Inflammatory macrophage treated with lipopolysaccharide for 4 hours (primary cell): ENCODE measurements at places on chromosomes 1 and 21.
A peak's percentile ranks its signal among the peaks of the same experiment; 100 is the strongest.

DNA sequence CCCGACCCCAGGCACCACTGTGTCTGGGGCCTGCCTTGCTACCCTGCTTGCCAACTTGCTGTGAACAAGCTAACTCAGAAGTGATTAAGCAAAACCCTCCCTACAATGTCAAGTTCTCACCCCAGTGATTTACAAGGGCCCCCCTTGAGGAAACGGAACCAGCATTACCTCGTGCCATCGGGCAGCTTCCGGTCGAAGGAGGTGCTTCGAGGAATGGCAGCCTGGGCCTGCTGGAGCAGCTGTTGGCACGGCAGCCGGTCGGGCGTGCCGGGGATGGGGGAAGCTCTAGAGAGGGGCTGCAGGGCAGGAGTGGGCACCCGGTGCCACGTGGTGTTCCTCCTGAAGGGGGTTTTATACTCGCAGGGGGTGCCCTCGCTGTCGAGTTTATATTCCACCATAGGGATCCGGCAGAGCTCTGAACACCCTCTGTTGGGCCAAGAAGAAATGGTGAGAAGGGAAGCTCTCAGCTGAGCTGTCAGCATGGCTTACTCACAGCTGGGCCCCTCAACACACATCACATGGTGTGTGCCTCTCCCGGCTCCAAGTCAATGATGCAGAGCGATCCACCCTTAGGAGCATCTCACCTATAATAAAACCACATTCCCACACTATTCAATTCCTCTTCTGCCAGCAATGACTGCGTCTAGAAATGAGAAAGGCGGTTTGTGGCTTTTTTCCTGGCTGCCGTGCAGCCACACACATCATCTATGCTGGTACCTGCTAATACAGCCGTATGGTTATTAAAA lies 184.4 kb downstream of the SIPA1L2 start:
- no peak for DNase-seq

GRCh38 chr1:203754455-203754864 lies 10.5 kb upstream of the LAX1 start:
- DNase-seq: peak; percentile 74

- DNase-seq: no peak
Observed at GRCh38 chr1:220785166-220786056, 1.3 kb upstream of the MTARC1 start.

GRCh38 chr1:23362218-23362713 lies 7.4 kb downstream of the ZNF436 start:
- no peak for DNase-seq

DNA sequence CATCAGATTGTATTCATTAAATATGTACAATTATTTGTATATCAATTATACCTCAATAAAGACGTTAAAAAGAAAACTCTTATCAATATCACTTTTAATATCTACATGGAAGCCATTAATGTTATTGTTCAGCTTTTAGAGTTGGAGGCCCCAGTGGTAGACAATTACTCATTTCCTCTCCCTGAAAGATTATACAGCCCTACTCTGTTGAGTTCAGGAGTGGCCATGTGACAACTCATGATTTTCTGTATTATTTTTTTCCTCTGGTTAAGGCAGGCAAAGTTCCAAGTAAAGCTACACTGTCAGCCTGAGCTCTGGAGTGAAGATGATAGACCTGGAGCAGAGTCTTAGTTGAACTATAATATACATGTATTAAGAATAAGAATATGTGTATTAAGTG lies 247.9 kb upstream of the B3GALT2 start:
- DNase-seq: no peak

DNA sequence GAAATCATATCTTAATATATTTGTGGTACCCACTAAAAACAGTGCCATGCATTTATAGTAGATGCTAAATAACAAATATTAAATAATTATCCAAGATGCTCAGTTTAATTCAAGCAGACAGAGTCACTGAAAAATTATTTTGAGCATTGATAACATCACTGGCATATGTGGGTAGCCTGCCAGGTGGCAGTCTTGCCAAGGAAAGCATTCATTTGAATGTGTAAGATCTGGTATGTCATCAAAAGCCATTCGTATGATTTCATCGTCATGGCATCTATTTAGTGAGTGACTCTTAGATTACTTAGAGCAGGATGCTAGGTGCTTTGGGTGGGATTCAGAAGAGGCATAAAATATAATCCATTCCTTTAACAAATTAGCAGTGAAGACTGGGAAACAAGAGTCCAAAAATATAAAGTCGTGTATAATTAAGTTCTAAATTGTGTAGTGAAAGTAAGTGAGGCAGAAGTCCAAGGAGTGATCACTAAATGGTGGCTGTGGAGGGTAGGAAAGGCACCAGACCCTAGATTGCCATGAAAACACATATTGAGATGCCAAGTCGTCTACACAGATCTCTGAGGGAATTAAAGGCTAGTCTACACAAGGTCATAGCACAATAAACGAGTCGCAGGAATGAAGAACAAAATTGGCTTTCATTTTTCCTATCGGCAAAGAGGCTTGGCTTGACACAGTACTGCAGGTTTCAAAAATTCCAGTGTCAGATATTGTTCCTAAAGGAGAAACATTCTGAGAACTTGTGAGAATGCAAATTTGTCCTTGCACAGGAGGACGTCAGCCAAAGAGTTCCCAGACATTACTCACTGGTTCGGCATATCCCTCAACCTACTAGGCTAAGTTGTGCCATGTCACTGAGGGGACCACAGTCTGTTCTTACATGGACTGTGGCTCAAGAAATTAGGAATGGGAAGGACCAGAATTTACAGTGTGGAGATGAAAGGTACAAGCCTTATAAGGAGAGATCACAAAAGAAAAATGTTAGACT lies 130.8 kb downstream of the LYPLAL1 start:
- no peak for DNase-seq

- DNase-seq: peak; percentile 56
Observed at GRCh38 chr1:41041614-41042270, 20.2 kb upstream of the SLFNL1 start.

DNA sequence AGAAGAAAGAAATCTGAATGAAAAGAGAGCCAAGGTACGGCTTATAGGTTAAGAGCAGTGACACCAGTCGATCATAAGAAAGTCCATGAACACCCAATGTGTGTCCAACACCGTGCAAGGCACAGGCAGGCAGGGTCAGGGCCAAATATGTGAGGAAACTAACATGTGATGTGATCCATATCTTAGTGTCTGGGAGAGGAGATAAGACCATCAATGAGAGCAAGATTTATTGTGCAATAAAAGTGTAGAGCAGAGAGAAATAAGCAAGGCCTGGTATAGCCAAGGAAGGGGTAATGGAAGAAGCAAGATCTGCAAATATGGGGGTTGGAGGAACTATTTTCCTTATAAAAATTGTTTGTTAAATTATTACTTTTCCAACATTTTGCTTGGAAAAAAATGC lies 198.8 kb downstream of the CRB1 start:
- DNase-seq: no peak

DNA sequence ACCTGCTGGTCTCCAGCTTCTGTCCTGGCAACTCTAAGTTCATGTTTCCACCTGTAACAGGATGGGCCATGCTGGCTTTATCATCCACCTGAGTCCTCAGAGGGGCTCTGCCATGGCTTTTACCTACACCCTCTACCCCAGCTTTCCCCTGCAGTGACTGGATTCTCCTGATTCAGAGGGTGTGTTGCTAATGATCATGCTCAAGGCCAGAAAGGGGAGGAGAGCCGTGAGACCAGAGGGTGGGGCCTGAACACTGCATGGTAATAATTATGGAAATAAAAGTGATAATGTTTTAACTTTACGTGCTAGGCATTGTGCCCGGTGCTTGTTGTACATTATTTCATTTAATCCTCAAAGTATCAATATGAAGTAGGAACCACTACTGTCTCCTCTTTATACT lies 53.3 kb downstream of the CNIH3 start:
- no peak for DNase-seq

DNA sequence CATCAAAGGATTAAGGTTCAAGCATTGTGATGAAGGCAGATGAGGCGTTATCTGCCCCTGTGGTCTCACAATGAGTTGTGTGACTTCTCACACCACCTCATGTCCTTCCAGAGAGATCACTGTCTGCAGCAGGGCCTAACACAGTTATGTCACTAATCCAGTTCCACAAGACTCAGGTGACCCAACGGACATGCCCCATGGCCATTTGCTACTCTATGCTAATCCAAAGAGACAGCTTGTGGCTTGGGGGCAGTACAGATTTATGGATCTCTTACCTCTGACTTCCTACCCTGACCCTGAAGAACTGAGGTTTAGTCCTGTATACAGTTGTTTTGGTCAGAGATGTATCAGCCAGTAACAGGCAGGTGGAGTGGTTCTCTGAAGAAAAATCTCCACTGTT lies 147.1 kb downstream of the GLUL start:
- no peak for DNase-seq

DNA sequence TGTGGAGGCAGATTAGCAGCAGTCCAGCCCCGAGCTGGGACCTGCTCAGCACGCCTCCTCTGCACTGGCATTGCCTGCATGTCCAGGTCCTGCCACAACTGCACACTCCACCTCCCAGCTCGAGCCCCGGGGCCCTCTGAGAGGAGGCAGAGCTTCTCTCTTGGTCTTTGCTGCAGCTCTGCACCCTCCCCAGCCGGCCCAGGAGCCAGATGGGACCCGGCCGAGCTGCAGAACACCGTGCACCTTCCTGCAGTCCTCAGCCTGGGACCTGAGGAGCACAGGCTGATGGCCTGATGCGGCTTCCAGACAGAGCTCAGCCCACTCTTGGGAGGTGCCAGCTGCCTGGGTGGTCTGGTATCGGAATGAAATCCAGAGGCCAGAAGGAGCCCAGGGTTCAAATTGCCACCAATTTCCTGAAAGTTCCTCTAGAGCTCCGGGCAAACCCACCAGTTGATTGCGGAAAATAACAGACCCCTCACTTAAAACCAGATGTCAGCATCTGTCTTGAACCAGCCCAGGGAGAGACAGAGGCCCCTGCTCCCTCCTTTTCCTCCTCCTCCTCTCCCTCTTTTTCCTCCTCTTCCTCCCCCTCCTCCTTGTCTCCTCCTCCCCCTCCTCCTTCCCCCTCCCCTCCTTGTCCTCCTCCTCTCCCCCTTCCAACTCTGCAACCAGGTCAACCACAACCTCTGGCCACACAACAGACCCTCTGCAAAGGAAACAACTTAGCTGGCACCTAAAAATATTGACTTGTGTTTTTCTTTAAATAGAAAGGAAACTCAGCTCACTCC lies 10.6 kb upstream of the SPSB1 start:
- DNase-seq: no peak

GRCh38 chr1:104787866-104788510 lies 1038.3 kb downstream of the AMY1C start:
- DNase-seq: no peak

- DNase-seq: no peak
Observed at GRCh38 chr1:92118826-92119225, 38.7 kb downstream of the BTBD8 start.

- no peak for DNase-seq
Observed at GRCh38 chr1:170730438-170730837, 66.5 kb downstream of the PRRX1 start.

DNA sequence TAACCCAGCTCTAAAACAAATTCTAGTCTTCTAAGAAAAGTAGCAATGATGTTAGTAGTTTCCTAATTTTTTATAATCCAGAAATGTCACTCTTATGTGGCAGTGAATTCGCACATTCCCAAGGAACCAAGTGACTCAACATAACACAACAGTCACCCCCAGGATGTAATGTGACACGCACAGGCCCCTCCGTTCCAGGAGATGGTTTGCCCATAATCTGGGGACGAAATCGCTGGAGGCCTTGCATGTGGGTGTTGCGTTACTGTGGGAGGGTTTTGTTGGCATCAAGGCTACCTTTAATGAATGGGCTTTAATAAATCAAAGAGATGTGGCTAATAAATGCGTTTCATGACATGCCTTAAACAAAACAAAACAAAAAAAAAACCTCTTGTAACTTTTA lies 50.9 kb downstream of the EVA1C start:
- DNase-seq: no peak

DNA sequence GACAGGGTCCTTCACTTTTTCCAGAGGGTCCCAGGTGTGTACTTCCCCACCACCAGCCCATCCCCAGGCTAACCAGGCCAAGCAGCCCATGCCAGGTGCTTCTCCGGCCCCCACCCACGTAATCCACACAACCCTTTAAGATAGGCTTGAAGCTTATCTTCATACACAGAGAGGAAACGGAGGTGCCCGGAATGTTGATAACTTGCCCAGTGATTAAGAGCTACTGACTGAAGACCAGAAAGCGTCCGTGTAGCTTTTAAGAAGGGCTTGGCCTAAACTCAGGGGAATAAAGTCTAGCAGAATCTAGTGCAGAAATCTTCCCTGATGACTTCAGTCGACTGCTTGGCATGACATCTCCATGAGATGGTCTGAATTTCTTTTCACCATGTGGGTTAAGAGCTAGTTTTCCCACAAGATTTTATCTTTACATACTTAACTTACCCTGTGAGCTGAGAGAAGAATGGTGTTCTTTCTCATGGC lies 138.7 kb downstream of the GALNT2 start:
- no peak for DNase-seq

DNA sequence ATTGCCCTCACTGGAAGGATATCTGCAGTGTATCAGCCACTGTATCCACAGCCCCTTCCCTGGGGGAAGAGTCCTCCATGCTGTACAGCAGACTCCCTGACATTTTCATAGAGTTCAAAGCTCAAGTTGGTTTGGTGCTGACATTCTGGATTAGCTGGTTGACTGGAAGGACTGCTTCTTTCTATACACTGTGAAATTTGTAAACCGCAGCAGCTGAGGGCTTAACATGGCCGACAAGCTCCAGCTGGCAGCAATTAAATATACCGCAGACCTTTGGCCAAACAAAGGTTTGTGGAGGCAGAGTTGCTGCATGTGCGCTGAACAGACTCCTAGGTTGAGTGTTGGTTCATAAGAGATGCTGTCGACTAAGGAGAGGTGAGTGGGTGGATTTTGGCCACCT lies 126.4 kb downstream of the DHRS3 start:
- DNase-seq: no peak

GRCh38 chr1:206694171-206695124 lies 9.7 kb downstream of the MAPKAPK2 start:
- no peak for DNase-seq

GRCh38 chr1:18941221-18942141 lies 15.0 kb downstream of the IFFO2 start:
- no peak for DNase-seq

GRCh38 chr21:41961753-41962152 lies 7.9 kb upstream of the C2CD2 start:
- no peak for DNase-seq

DNA sequence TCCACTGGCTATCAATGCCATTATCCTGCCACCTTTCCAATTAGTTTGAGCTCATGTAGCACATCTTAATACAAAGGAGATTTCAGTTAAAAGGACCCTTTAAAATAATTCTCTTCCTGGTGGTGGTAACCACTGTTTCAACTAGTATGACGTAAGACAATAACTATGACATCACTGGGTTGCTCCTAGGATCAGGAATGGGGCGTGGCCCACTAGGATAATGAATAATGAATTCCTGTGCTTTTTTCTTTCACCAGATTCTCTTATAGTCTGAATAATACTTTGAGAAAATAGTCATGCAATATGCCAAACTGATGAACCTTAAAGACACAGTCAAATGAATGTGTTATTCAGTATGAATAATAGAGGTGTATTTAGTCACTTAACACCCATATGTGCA lies 10.6 kb upstream of the KIFAP3 start:
- no peak for DNase-seq

GRCh38 chr1:165543532-165544438 lies at the start of gene LRRC52:
Gene LRRC52, plus strand, starts transcription at chr1:165544000. Its CDS starts 297 bp downstream, at chr1:165544297.
- no peak for DNase-seq
